ENCODE measurements at places on chromosomes 2 and 18.

- DNase-seq = no peak
These were observed 4.6 kb downstream of the ACMSD start for GRCh38 chr2:134842930-134843490.

- DNase-seq = no peak
These were observed 7.6 kb upstream of the TMEFF2 start for GRCh38 chr2:192202373-192202772.

DNA sequence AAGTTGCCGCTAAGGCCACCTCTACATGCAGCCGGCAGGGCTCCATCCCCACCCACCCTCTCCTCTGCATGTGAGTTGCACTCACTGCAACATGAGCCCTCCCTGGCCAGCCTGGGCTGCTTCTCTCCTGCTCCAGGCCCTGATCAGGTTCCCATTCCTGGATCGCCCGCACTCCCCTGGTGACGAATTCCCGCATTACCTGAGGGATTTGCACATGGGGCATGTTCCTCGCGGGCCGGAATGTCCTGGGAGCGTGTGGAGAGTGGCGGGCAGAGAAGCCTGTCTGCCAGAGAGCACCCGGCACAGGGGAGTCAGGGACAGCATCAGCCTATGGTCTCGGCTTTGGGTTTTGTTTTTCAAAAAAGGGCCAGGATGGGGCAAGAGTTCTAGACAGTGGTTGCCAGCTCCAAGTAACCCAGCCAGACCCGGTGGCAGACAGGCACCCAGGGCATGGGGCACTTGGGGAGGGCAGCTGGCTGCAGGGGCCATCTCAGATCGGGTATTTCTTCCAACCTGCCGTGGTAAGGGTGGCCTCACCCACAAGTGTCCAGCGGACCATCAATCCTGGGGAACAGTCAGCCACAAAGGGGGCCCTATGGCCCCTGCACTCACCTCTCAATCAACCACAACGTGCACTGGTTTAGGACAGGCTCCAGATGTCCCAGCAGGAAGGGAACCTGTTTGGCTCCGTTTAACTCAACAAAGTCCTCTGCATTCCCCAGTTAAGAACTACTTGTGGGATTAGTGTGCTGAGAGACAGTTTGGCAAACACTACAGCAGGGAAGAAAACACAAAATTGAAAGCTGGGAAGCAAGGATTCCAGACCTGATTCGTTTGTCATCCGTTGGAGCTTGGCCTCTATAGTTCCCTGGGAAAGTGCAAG lies 187.7 kb downstream of the SMAD7 start:
- no peak for DNase-seq

- DNase-seq = no peak
These were observed 6.5 kb downstream of the PRPF40A start for GRCh38 chr2:152710713-152711112.

- no peak for DNase-seq
These were observed 3.3 kb downstream of the GAD1 start for GRCh38 chr2:170819680-170820664.

GRCh38 chr2:74291218-74291544 lies 52.0 kb downstream of the SLC4A5 start:
- no peak for DNase-seq

DNA sequence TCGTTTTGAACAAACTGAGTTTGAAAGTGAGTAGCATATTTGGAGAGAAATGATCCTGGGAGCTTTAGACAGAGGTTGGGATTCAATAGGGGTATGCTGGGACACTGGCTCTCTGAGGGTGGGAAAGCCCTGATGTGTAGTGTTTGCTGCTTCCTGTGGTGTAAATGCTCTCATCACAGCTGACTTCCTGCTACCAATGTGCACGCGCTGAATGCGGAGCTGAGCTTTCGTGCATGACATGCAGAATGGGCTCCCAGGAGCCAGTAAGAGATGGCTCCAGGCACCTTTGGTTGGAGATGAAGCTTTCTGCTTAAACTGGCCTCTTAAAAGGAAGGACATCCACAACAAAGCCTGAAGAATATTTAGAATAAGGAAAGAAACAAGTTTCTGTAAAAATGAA lies 224.1 kb upstream of the CCDC150 start:
- no peak for DNase-seq

GRCh38 chr2:35973132-35973736 lies 382.3 kb upstream of the CRIM1 start:
- no peak for DNase-seq

GRCh38 chr2:56680971-56681631 lies 497.3 kb downstream of the CCDC85A start:
- no peak for DNase-seq
